ENCODE measurements at places on chromosomes 6 and 20.

GRCh38 chr20:58637466-58638213, 13.4 kb upstream of the STX16 start:
- no peak for DNase-seq

- DNase-seq = no peak
These were observed 396.1 kb upstream of the SULF2 start for GRCh38 chr20:48181261-48181935.

GRCh38 chr20:49631856-49632418, 64.0 kb upstream of the PTGIS start:
- no peak for DNase-seq

- DNase-seq = no peak
These were observed 18.0 kb upstream of the PACSIN1 start for GRCh38 chr6:34447910-34448309.
